Activated gamma-delta T cell (primary cell): ENCODE measurements at places on chromosomes 2 and 18.

DNA sequence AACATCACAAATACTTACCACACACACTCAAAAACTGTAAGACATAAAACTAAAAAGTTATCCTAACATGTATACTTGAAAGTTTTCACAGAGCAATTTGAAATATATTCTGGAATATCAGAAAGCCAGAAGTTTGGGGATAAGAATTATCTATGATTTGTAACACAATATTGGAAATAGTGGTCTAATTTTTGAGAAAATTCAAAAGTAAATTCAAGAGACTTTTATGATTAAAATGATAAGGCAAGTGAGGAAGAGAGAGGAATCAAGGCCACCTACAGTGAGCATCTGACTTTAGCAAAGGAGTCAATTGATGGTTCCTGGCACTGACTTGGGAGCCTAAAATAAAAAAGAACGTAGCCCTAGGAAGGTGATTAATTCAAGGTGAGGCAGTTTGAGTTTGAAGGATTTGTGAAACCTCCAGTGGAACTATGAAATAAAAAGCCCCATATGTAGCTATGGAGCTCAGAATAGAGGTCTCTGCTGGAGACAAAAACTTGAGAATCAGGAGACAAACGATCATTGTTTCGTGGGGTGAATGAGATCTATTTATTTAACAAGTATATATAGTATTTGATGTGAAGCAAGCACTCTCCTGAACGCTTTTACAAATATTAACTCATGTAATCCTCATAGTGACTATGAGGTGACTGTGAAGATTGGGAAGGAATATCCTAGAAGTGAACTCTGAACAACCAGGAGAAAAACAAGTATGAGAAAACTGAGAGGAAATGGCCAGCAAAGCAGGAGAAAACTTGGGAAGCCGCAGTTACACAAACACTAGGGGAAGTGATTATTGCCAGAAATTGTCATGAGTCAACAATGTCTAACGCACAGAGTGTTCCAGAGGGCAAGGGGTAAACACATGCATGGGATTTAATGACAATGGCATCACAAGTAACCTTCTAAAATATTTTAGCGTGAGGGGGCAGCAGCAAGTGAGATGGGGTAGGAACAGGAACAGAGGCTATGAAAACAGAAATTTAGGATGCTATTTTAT, 12.8 kb downstream of the TFPI start:
- no peak for DNase-seq

GRCh38 chr2:166090908-166091307, 36.9 kb downstream of the SCN1A start:
- DNase-seq: no peak

DNA sequence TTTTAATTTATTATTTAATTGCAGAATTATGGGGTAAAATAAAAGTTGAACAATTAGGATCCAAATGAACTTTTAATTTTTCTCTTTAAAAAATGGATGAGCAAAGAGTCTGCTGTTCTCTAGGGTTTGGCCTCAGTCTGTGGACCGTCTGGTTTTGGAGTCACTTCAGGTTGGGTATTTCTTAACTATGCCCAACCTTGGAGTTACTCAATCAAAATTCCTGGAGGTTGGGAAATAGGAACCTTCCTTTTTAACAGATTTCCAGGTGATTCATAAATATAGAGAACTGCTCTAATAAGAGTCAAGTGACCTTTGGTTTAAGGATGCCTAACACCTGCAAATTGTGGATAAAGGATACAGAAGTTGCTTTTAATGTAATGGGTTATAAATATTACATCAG, 241.5 kb upstream of the GCFC2 start:
- DNase-seq: no peak

DNA sequence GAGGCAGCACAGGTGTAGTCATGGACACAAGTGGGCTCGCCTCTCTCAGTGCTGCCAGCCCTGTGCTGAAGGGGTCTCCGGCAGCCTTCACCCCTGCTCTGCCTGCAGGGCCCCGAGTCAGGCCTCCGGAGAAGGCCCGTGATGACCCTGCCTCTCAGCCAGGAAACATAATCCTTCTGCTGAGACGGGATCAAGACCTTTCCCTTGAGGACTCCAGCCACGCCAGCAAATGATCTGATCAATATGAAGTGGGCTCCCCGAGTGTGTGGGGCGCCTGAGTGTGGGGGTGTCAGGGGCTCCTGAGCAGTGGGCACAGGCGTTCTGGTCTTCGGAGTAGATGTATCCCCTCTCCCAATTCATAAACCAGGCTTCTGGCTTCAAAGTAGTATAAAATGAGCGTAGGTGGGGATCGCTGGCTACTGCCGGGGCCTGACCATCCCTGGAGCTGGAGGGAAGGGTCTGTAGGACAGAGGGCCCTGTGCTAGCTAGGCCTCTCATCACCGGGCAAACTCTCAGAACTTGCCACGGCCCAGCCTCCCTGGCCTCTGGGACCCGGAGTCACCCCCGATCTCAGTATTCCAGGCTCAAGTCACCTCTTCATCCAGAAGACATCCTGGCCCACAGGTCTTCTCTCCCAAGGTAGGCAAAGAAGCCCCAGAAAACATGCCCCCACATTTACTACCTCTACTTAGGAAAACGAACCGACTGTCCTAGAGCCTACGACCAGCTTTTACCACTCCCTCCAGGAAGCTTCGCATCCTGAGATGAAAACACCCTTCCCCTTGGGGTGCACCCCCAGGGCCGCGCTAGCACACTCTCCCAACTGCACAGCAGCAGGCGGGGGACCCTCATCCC, 33.6 kb downstream of the CRACDL start:
- no peak for DNase-seq

GRCh38 chr2:190216829-190217228, 102.8 kb downstream of the HIBCH start:
- no peak for DNase-seq

DNA sequence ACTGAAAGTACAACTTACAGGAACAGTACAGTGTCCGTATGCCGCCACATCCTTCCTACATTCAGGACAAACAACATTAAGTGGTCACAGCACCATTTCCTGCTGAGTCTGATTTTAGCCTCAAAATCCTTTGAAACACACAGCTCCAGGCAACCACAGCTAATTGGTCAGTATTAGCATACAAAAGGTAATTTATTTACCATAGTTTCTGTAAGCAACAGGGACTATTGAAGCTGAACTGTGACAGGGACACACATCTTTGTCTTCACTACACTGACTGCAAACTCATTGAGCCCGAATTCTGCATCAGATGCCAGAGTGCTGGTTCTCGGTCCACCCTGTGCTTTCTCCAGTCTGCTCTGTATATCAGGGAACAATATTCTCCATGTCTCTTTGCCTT, 151.8 kb downstream of the ST6GAL2 start:
- DNase-seq: no peak

- DNase-seq: no peak
Observed at GRCh38 chr2:104944495-104944894, 90.6 kb downstream of the POU3F3 start.

- DNase-seq: no peak
Observed at GRCh38 chr2:138227195-138227594, 262.9 kb downstream of the HNMT start.

- DNase-seq: no peak
Observed at GRCh38 chr2:221444106-221444505, 128.0 kb downstream of the EPHA4 start.

DNA sequence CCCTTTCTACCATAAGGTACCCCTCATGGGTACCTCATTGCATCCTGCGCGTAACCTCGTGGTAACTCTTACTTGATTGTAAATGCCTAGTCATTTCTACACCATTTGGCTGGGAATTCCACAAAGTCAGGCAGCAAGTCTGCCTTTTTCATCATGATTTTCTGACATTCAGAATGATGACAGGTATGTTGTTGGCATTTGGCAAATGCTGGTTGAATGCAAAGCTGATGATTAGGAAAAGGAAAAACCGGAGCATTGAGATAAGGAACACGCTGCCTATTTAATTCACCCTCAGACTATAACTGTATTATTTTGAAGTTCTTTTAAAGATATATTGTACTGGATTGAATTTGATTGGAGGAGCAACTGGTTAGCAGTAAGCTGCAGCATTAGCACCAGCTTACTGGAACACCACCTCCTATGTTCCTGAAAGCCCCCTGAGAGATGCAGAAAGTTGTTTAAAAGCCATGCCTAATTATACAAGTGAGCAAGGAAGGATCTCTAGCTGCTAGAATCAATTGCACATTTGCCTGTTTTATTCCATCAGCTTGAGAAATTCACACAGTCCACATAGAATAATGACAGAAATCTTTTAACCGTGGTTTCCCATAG, 520.1 kb downstream of the LRP1B start:
- DNase-seq: no peak

- no peak for DNase-seq
Observed at GRCh38 chr18:5237083-5237722, 40.1 kb upstream of the AKAIN1 start.

DNA sequence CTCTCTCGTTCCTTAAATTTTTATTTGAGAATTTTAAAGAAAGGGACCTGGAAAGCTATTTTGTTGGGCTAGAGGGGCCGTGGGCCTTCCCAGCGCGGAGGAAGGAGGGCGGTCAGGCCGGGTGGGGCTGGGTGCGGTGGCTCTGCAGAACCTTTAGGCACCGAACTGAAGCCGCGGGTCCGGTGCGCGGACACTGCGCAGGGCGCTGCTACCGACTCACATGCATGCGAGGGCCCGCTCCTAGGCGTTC, 1.6 kb upstream of the TWIST2 start:
- no peak for DNase-seq
